Nucleus accumbens (tissue), 56 donors: ENCODE measurements at places on chromosomes 3 and 15.

GRCh38 chr15:32893421-32893820 is 175.6 kb downstream of the GREM1 start:
- DNase-seq = no peak

- DNase-seq = no peak
Observed at GRCh38 chr15:47427463-47427862, 289.8 kb upstream of the SEMA6D start.

- no peak for DNase-seq
Observed at GRCh38 chr3:47394140-47394870, 13.5 kb downstream of the PTPN23 start.

DNA sequence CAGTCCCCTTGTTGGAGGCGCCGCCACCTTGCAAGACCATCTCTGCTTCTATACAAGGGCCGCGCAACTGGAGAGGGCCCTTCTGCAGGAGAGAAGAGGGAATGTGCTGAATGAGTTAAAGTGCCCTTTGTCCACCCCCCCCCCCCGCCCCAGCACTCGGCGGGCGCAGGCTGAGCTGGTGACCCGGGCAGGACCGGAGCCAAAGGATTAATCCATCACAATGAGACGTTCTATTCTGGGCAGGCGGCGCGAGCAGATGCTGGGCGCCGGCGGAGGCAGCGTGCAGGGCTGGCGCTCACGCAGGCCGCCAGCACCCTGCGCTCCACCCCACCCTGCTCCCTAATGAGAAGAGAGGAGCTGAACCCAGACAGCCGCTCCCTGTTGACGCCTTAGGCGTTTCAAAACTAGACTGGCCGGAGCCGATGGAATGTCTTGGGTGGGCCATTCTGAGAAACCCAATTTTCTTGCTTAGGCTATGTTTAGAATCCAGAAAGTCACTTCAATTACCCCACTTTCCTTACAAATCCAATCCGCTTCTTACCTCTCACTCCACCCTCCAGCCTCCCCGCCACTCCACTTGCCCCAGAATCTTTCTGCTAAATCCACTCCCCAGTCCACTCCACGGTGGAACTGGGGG is 32.9 kb downstream of the GJD2 start:
- DNase-seq = peak; percentile 78

GRCh38 chr15:90650117-90650955 is 66.8 kb upstream of the BLM start:
- no peak for DNase-seq

DNA sequence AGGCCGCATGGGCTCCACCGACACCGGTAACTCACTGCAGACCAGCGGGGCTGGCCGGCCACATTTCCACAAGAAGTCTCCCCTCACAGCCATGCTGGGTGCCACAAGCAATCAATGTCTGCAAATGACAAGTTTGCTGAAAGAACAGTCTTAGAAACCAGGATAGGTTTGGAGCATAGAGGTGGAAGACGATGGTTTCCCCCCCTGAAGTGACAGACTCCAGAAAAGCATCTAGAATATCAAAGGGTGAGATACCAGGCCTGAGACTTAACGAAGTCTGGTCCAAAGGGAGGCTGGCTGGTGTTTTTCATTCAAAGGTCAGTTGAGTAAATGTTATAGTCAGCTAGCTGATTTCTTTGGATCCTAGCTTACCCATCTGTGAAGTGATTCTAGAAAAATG is 50.0 kb upstream of the WNT5A start:
- no peak for DNase-seq

GRCh38 chr3:128878556-128879124 is 780 bp upstream of the ACAD9 start:
- DNase-seq = no peak

GRCh38 chr3:21509731-21510470 is 241.1 kb downstream of the ZNF385D start:
- DNase-seq = no peak

GRCh38 chr15:82043130-82043673 is 2.6 kb downstream of the MEX3B start:
- no peak for DNase-seq

- no peak for DNase-seq
Observed at GRCh38 chr3:131174752-131175151, 148.1 kb downstream of the NEK11 start.

- no peak for DNase-seq
Observed at GRCh38 chr15:66899555-66900350, 165.6 kb upstream of the SMAD3 start.

DNA sequence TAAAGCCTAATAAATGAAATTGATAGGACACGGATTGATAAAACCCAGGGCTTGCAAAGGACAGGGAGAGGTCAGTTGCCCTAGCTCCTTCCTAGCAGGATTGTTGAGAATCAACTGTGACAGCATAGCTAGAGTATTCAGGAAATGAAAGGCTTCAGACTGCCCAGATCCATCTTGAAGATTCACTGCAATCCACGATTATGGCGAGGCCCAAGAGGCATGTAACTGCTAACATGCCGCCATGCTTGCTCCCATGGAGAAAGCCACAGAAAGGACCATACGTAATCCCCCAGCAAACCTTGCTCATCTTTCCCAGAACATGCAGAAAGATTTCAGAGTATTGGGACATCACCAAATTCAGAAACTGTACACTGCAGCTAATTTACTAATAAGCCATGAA is 41.3 kb downstream of the MYH15 start:
- no peak for DNase-seq

GRCh38 chr15:73727330-73727976 is 25.7 kb downstream of the INSYN1 start:
- no peak for DNase-seq

GRCh38 chr3:112775011-112775742 is 71.5 kb downstream of the CD200R1L start:
- DNase-seq = no peak

DNA sequence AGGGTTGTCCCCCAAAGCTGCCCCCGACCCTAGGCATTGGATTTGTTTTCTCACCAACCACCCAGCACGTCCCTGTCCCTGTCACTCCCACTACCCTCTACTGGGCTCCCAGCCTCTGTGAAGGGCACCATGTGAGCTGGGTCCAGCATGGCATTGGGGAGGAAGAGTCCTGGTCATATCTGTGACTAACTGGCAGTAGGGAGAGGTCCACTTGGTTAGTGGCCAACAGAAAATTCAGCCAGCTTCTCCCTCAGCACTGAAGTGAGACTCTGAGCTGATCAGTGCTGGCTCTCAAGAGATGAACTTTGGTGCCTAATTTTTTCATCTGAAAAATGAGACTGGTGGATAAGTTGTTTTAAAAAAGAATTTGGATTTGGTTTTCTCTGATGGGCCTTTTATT is 11.3 kb upstream of the KIF23 start:
- no peak for DNase-seq

DNA sequence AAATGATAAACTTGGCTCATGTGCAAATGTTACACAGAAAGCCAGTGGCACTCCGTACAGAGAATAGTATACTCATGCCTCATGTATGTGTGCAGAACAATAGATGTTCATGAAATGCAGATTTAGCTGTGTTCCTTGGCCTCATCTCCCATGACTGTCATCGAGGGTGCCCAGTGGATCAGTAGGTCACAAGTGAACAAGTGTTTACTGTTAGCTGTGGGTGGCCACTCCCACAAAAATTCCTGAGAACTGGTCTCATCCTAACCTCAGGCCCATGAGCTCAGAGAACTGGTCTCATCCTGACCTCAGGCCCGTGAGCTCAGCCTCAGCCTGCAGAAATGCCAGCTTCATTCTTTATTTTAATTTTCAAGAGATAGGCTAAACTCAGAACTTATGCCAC is 124.1 kb downstream of the GADL1 start:
- no peak for DNase-seq

DNA sequence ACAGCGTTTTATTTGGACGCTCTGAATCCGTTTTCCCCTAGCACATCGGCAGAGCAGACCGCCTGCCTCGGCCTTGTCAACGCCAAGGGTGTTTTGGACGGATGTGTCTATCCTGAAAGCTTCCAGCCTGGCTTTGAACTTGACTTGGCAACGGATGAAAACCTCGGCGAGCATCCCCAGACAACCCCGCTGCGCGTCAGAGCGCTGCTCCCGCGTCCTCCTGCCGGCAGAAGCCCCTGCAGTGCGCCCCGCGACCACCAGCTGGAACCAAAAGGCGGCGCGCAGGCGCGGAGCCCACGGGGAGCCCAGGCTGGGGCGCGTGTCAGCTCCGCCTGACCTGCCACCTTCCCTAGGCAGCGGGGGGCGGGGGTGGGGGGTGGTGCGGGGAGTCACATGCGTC is 26.2 kb upstream of the ARL8B start:
- DNase-seq = peak; percentile 23

DNA sequence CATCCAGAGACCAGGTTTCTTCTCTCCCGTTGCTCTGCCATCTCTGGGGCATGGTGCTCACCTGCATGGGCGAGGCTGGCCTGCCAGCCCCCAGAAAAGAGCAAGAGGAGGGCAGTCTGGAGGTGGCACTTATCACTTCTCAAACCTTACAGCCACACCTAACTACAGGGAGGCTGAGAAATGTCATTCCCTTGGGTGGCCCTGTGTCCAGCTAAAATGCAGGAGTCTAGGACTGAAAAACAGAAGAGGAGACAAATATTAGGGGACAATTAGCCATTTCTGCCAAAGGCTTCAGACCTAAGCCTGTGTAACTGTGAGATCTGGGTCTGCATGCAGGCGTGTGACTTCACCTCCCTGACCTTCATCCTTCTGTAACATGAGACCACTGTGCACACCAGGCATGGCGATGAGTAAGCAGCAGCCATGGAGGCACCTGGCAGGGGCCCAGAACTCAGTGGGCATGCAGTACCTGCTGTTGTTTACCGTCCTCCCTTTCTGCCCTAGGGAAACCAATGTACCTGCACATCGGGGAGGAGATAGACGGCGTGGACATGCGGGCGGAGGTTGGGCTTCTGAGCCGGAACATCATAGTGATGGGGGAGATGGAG is 83.4 kb downstream of the MESD start:
- DNase-seq = no peak

DNA sequence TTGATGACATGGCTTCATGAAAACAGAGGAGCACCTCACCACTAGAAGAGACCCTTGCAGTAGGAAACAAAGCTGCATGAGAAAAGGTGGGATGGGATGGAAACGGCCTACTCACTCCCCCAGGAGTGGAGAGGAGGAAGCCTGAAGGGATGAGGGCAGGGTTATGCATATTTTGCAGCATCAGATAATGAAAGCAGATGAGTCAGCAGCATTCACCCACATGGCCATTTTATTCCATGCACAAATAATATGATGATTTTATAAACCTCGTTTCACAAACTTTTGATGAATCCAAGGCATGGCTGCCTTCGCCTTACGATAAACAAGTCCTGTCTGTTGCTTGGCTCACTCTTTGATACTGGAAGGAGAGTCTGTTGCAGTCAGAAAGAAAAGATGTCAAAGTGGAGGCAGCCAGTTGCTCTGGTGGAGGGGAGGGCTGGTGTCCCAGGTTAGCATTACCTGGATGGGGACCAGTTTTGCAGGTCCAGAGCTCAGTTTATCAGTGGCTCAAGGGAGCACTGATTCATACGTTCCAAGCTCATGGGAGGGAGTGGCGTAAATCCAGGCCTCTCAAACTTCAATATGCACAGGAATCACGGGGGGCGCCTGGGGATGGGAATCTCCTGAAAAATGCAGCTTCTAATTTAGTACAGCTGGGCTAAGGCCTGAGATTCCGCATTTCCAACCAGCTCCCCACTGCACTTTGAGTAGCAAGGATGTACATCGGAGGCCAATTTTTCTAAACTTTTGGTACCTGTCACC is 9.2 kb upstream of the EHD4 start:
- no peak for DNase-seq

- no peak for DNase-seq
Observed at GRCh38 chr3:65776494-65776893, 262.2 kb downstream of the MAGI1 start.

DNA sequence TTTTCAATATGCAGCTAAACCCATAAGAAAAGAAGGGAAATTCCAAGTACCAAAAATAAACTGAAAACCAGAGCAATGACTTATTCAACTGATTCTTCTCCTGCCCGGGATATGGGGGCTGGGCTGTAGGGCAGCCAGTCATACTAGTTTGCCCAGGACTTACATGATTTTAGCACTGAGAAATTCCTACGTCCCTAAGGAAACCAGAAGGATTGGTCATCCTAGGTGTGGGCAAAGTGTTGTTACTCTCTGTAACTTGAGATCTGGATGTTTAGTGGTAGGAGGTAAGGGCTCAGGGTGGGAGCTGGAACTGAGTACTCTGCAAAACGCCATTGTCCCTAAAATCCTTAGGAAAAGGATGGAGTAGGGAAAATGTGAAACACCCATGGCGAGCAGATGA is 1.2 kb upstream of the DAZL start:
- no peak for DNase-seq

- no peak for DNase-seq
Observed at GRCh38 chr15:43100971-43101370, 4.9 kb downstream of the UBR1 start.

DNA sequence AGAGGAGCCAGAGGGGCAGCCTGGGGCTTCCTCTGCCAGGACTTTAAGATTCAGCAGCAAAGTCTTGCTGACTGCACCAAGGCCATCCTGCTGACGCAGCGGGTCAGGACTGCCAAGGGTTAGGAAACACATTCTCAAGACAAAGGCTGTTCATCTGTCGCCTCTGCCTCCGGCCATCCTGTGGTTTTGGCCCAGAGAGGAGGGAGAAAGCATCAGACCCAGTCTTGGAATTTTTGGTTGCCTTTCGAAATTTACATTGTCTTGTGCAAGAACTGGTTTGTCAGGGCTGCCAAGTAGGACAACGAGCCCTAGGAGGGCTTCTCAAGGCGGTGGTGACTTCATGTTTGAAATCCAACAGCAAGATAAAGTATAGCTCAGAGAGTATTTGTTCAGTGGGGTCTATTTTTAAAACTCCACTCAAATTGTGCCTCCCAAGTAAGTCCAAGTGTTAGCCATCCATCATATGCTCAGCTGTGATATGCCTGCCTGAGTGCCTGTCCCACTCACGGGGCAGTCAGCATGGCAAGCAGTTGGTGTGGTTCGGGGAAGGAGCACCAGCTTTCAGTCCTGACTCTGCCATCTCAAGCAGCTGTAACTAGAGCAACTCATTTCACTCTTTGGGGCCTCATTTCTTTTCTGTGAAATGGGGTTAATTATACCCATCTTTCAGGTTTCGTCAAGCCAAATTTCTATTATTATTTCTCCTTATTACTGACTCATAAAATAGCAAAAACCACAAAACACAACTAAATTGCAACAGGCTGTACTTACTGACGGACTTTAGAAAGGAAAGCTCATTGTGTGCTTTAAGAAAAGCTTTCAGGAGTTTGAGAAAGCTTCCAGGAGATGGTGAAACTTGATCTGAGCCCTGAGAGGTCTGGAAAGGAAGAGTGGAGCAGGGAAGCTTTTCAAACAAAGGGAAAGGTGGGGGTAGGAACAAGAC is 42.4 kb upstream of the RHO start:
- peak; percentile 45 for DNase-seq

- no peak for DNase-seq
Observed at GRCh38 chr3:154766765-154767503, 313.2 kb upstream of the MME start.

GRCh38 chr15:99180086-99180963 is 69.1 kb downstream of the TTC23 start:
- no peak for DNase-seq

DNA sequence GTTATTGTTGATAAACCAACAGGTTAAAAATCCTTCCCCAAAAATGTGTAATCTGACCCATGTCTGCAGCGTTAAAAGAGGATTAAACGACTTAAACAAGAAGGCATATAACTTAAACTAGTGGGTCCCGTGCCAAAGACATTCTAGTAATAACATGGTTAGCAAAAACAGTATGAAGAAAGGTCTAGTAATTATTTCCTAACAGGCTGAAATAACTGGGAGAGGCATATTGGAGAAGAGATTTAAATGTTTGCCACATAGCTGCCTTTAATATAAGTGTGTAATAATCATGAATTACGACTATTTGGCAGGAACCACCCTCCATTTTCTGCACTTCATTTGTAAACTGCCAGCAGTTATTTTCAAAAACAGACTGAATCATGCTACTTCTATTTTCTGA is 67.7 kb upstream of the CSPG5 start:
- DNase-seq = no peak
